Hepatocyte (in vitro differentiated cells): ENCODE measurements at places on chromosomes 1 and 21. TPM values are rescaled to one million over a fixed set of nuclear protein-coding genes. Genes with fewer than 3 reads are reported as not detected.

Gene HAO2
- total RNA-seq, result 14.2 and 16.6 TPM in 2 replicates

- no peak overlapping the region for H3K4me3 ChIP-seq
- no peak overlapping the region for H3K27ac ChIP-seq
- no peak for DNase-seq
- no peaks in the 10 kb centered on the region for H3K4me1 ChIP-seq
- no peaks in the 10 kb centered on the region for H3K27me3 ChIP-seq
Observed at GRCh38 chr21:15130326-15130725, 65.5 kb upstream of the NRIP1 start.

- no peaks in the 10 kb centered on the region for H3K4me1 ChIP-seq
- H3K27ac ChIP-seq, result no peak overlapping the region
- no peaks in the 10 kb centered on the region for H3K27me3 ChIP-seq
- no peak for DNase-seq
- no peaks in the 10 kb centered on the region for H3K36me3 ChIP-seq
Observed at GRCh38 chr21:29987762-29988161, 48.0 kb upstream of the GRIK1 start.

Gene OR2L13
- not detected in 2 replicates for total RNA-seq

DNA sequence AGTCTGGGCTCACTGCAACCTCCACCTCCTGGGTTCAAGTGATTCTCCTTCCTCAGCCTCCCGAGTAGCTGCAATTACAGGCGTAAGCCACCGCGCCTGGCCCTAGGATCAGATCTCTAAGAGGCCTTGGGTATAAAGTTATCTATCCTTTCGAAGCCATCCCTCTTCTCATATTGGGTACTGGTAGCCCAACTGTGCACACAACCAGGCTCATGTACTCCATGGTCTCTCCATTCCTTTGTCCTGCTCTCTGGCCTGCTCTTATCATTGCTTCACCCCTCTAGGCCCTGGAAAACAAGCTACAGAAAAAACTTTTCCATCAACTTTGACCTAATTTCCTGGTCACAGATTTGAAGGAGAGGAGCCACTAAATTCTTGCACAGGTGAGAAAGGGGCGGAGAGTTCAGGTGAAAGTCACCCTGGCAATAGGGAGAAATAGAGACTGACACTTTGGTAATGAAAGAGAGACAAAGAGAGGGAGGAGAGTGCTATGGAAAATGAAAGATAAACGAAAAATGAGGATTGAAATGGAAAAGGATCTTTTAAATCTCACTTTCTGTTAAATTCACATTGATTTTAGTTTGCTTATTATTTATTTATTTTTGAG is 6.0 kb downstream of the TXNIP start:
- H3K27me3 ChIP-seq, result no peaks in the 10 kb centered on the region
- H3K27ac ChIP-seq, result peak overlapping the region; percentile 31
- no peak overlapping the region for H3K4me3 ChIP-seq
- peaks cover 6% of the 10 kb centered on the region for H3K36me3 ChIP-seq

DNA sequence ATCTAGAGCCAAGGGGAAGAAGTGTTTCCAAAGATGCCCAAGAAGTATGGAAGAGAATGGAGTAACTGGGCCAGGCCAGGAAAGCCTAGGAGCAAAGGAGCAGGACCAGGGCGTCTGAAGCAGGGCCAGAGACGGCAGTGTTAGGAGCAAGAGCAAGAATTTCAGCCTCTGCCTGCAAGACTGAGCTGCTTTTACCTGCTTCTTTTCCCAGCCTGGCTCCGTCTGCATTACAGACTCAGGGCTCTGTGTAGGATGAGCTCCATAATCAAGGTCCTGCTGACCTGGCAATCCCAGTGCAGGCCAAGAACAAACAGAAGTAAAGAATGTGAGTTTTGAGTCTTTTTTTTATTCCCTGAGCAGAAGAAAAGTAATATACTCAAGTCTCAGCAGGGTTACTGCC is 10.1 kb downstream of the FMO1 start:
- H3K36me3 ChIP-seq, result no peaks in the 10 kb centered on the region
- H3K27ac ChIP-seq, result peak overlapping the region; percentile 83
- no peak for DNase-seq
- no peaks in the 10 kb centered on the region for H3K27me3 ChIP-seq
- H3K4me1 ChIP-seq, result peaks cover 51% of the 10 kb centered on the region
- H3K4me3 ChIP-seq, result no peak overlapping the region

Gene CELA2A
- 2.2 and 9.5 TPM in 2 replicates for total RNA-seq

DNA sequence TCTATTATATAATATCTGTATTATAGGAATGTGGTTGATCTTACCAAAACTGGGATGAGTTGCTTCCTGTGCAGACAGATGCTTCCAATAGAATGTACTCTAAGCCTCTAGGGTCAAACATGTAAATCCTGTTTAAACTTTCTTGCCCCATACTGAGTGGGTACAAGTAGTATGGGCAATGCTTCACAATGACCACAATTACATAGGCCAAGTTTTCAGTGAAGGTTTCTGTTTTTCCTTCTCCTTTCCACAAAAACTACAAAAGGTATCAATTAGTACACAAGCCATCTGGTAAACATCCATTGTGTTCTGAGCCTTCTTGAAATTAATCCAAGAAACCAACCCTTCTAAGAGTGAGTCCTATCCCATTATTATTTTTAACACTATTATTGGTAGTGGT is 16.8 kb downstream of the OTUD7B start:
- H3K27me3 ChIP-seq, result no peaks in the 10 kb centered on the region
- H3K4me3 ChIP-seq, result no peak overlapping the region
- H3K36me3 ChIP-seq, result no peaks in the 10 kb centered on the region
- DNase-seq, result no peak

Gene TMEM52
- total RNA-seq, result 3.6 and 5.8 TPM in 2 replicates

GRCh38 chr1:212221801-212222200 is 63.4 kb upstream of the PPP2R5A start:
- no peak overlapping the region for H3K4me3 ChIP-seq
- no peak for DNase-seq
- H3K27ac ChIP-seq, result no peak overlapping the region
- peaks cover 11% of the 10 kb centered on the region for H3K4me1 ChIP-seq

Gene APCS
- total RNA-seq, result 1.2 TPM in 1 of 2 replicates, not detected in the other

- no peaks in the 10 kb centered on the region for H3K36me3 ChIP-seq
- H3K27me3 ChIP-seq, result no peaks in the 10 kb centered on the region
- peak overlapping the region; percentile 32 for H3K4me3 ChIP-seq
- H3K27ac ChIP-seq, result peak overlapping the region; percentile 54
Observed at GRCh38 chr1:212034516-212035122, 738 bp downstream of the INTS7 start.

Gene LHX8
- total RNA-seq, result 0.87 and 1.5 TPM in 2 replicates

- no peak for DNase-seq
- H3K27me3 ChIP-seq, result no peaks in the 10 kb centered on the region
- H3K27ac ChIP-seq, result no peak overlapping the region
- no peaks in the 10 kb centered on the region for H3K4me1 ChIP-seq
- no peak overlapping the region for H3K4me3 ChIP-seq
Observed at GRCh38 chr21:43572446-43572845, 86.8 kb downstream of the HSF2BP start.

Gene MTARC1
- 19.9 and 24.0 TPM in 2 replicates for total RNA-seq

Gene FLG
- total RNA-seq, result not detected in 2 replicates

GRCh38 chr1:152049291-152050083 is 12.7 kb upstream of the S100A11 start:
- H3K4me1 ChIP-seq, result peaks cover 16% of the 10 kb centered on the region
- no peaks in the 10 kb centered on the region for H3K36me3 ChIP-seq
- peaks cover 7% of the 10 kb centered on the region for H3K27me3 ChIP-seq
- H3K4me3 ChIP-seq, result no peak overlapping the region
- no peak for DNase-seq

Gene RGS13
- 3.3 and 4.4 TPM in 2 replicates for total RNA-seq

GRCh38 chr1:66350001-66350547 is 183.9 kb upstream of the SGIP1 start:
- H3K4me3 ChIP-seq, result no peak overlapping the region
- DNase-seq, result no peak
- H3K27ac ChIP-seq, result no peak overlapping the region
- no peaks in the 10 kb centered on the region for H3K36me3 ChIP-seq

- H3K36me3 ChIP-seq, result no peaks in the 10 kb centered on the region
- no peaks in the 10 kb centered on the region for H3K27me3 ChIP-seq
- no peak overlapping the region for H3K27ac ChIP-seq
- H3K4me3 ChIP-seq, result no peak overlapping the region
- peak; percentile 33 for DNase-seq
Observed at GRCh38 chr1:7576946-7577657, 194.0 kb upstream of the VAMP3 start.
